Esophagus muscularis mucosa (tissue), 4 donors: ENCODE measurements at places on chromosomes 7 and 10. TPM values are rescaled to one million over a fixed set of nuclear protein-coding genes. Genes with fewer than 3 reads are reported as not detected.
A peak's percentile ranks its signal among the peaks of the same experiment; 100 is the strongest.

DNA sequence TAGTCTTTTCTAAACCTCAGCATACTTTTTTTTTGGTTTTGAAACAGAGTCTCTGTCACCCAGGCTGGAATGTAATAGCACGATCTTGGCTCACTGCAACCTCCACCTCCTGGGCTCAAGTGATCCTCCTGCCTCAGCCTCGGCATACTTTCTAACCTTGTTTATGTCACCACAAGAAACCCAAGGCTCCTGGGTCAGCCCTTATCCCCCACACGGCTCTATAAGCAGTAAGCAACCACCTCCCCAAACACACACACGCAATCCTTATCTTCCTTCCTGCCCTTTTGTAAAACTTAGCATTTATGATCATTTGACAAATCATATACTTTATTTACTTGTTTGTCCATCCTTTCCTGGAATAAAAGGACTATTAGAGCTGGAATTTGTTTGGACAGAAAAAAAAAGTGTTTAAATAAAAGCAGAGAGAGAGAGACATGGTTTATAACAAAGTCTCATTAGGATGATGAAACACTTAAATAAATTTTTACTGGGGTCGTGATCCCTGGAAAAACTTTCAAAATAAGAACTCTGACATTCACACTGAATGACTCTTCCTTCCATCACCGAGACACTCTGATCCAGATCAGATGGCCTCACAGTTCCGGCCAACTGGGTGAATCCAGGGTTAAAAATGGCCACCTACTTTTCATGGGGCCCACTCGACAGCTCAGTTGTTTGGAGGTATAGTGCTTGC, 72.7 kb upstream of the PIK3CG start:
- DNase-seq = no peak
- no peak overlapping the region for H3K4me3 ChIP-seq
- no peaks in the 10 kb centered on the region for H3K36me3 ChIP-seq
- no peaks in the 10 kb centered on the region for H3K27me3 ChIP-seq

DNA sequence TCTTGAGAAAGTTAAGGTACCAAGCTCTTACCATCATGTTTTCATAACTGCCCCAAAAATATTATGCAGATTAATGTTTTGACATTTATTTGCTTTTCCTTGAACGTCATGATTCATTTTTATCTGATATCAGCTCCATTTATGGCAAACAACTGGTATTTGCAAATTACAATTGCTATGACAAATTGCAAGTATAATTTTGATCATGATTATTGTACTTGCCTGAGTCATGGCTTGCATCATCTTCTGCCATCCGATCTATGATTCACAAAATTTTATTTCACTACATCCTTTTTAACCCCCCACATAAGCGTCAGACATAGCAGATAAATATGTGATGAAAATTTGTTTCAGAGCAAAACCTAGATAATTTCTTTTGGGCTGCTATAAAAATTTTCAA, 155.0 kb downstream of the STK31 start:
- H3K4me1 ChIP-seq = no peaks in the 10 kb centered on the region
- no peaks in the 10 kb centered on the region for H3K36me3 ChIP-seq
- no peak overlapping the region for H3K4me3 ChIP-seq
- no peak overlapping the region for H3K27ac ChIP-seq

DNA sequence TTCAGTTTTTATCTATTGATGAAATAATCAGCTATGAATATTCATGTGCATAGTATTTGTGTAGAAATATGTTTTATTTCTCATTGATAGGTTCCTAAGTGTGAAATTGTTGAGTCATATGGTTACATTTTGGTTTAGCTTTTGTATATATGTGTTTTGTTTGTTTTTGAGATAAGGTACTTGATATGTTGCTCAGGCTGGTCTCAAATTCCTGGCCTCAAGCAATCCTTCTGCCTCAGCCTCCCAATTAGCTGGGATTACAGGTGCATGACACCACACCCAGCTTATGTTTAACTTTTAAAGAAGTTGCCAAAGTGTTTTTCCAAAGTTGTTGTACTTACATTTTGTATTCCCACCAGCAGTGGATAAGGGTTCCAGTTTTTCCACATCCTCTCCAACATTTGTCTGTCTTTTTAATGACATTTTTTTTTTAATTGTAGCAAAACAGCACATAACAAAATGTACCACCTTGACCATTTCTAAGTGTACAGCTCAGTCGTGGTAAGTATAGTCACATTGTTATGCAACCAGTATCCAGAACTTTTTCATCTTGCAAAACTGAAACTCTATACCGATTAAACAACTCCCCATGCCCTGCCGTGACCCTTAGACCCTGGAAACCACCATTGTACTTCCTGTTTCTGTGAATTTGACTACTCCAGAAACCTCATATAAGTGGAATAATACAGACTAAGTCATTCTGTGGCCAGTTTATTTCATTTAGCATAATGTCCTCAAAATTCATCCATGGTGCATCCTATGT, 12.6 kb upstream of the UBE2D1 start:
- no peaks in the 10 kb centered on the region for H3K27me3 ChIP-seq
- no peak for DNase-seq
- H3K36me3 ChIP-seq = no peaks in the 10 kb centered on the region
- H3K4me1 ChIP-seq = no peaks in the 10 kb centered on the region
- H3K4me3 ChIP-seq = no peak overlapping the region

GRCh38 chr7:23377134-23377533, 78.0 kb downstream of the MALSU1 start:
- H3K4me3 ChIP-seq = no peak overlapping the region
- no peak for DNase-seq
- no peaks in the 10 kb centered on the region for H3K36me3 ChIP-seq
- no peak overlapping the region for H3K27ac ChIP-seq
- no peaks in the 10 kb centered on the region for H3K27me3 ChIP-seq
- no peaks in the 10 kb centered on the region for H3K4me1 ChIP-seq

DNA sequence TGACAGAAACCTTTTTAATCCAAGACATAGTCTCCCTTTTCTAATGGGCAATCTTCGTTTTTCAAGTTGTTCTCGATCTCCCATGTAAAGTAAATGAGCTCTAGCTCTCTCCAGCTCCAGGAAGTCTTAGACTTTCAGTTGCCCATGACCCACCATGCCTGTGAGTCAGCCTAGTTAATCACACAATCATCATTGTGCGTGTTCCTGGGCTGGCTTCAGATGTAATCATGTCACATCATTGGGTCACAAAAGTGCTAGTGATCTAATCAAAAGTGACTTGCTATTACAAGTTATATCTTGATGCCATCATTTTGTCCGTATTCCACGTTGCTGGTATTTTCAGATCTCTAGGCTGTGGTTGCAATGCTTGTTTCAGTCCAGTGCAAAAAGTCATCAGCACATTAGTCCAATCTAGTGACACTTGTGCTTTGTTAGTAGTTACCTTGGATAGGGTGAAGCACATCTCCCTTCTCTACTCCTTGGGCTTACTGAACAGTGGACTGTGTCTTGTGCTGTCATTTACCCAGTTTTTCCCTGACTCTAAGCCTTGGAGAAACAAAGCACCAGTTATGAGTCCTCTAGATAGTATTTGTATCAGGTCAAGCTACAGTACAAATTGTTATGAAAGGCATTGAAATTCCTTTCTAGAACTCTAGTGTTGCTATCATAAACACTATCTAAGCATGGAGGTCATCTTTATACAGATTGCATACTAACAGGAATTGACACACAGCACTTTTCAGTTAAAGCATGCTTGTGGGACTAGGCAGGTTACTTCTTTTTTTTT, 316.6 kb downstream of the GFRA1 start:
- H3K27me3 ChIP-seq = no peaks in the 10 kb centered on the region
- DNase-seq = no peak
- no peak overlapping the region for H3K4me3 ChIP-seq
- H3K4me1 ChIP-seq = no peaks in the 10 kb centered on the region

DNA sequence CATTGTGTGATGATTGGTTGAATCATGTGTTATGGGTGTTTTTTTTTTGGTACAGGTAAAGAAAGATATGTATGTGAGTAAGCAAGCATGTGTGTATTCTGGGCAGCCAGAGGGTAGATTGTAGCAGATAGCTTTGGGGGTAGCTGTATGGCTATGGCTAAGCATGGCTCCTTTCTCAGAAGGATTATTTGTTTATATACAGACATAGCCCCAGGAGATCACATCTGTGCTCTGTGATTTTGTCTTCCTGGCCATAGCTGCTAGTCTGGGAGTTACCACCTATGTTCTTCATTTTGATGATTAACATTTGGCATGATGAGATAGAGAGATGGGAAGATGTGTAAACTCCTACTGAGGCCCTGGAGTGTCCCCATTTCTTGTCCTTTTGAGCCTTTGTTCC, 23.2 kb upstream of the ICA1 start:
- no peaks in the 10 kb centered on the region for H3K27me3 ChIP-seq
- peaks cover 3% of the 10 kb centered on the region for H3K4me1 ChIP-seq
- H3K27ac ChIP-seq = no peak overlapping the region
- DNase-seq = no peak
- no peak overlapping the region for H3K4me3 ChIP-seq
- H3K36me3 ChIP-seq = no peaks in the 10 kb centered on the region

The GRB10 gene
- 55.2 TPM for total RNA-seq

The LIPK gene
- total RNA-seq = not detected

DNA sequence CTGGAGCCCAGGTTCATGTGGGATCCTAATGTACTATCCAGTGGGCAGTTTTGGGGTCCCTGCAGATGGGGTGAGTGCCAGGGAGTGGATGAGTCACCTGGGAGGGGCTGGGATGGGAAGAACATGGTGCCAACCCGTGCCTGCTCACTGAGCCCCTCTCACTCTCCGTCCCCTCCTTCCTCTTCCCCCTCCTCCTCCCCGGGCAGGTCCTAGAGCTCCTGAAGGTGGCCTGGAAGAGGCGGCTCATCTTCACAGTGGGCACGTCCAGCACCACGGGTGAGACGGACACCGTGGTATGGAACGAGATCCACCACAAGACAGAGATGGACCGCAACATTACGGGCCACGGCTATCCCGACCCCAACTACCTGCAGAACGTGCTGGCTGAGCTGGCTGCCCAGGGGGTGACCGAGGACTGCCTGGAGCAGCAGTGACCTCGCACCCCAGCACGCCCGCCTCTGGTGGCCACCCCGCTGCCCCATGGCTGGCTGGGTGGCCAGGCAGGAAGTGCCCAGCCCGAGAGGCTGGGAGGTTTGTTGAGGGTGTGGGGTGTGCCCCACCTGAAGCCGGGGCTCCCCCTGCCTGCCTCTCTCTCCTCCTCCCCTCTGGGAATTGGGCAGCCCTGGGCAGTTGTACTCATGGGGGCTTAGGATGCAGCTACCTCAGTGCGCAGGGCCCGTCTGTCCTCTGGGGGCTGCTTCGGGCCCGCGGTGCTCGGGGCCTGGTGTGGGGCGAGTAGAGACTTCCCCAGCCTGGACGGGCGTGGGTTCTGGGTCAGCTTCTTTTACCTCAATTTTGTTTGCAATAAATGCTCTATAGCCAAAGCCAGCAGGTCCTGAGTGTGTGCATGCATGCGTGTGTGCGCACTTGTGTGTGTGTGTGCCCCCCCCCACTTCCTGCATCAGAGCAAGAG, 4.9 kb upstream of the UPK3B start:
- peaks cover 9% of the 10 kb centered on the region for H3K4me1 ChIP-seq
- DNase-seq = no peak
- H3K4me3 ChIP-seq = no peak overlapping the region
- H3K27ac ChIP-seq = no peak overlapping the region
- no peaks in the 10 kb centered on the region for H3K27me3 ChIP-seq

GRCh38 chr10:91034494-91035159, 113.7 kb upstream of the ANKRD1 start:
- H3K4me1 ChIP-seq = peaks cover 21% of the 10 kb centered on the region
- no peaks in the 10 kb centered on the region for H3K27me3 ChIP-seq
- H3K36me3 ChIP-seq = no peaks in the 10 kb centered on the region
- DNase-seq = no peak
- H3K27ac ChIP-seq = no peak overlapping the region
- H3K4me3 ChIP-seq = no peak overlapping the region

The GPR26 gene
- total RNA-seq = not detected

DNA sequence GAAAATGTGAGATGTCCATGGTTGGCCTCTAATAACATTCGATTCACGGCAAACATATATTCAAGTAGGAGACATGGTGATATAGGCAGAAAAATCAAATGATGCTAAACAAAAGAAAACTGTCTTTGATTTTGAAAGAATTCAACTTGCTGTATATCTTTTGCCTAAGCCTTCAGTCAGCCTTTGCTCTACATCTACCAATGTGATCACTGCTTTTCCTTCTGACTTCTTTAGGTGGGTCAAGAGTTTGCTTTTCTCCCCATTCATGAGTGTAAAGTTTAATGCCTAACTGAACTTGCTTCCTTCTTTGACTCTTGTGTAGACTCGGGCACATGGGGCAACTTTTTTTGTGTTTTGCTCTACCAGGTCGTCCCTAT, 417 bp upstream of the HIF1AN start:
- H3K4me1 ChIP-seq = peaks cover 43% of the 10 kb centered on the region
- H3K36me3 ChIP-seq = peaks cover 29% of the 10 kb centered on the region
- DNase-seq = no peak
- H3K4me3 ChIP-seq = peak overlapping the region; percentile 78
- H3K27me3 ChIP-seq = no peaks in the 10 kb centered on the region

- no peaks in the 10 kb centered on the region for H3K36me3 ChIP-seq
- H3K27me3 ChIP-seq = no peaks in the 10 kb centered on the region
- DNase-seq = no peak
- peak overlapping the region; percentile 86 for H3K27ac ChIP-seq
- peaks cover 74% of the 10 kb centered on the region for H3K4me1 ChIP-seq
Measured at GRCh38 chr10:122154031-122154544, 117.0 kb upstream of the BTBD16 start.

The TEX36 gene
- total RNA-seq = not detected

DNA sequence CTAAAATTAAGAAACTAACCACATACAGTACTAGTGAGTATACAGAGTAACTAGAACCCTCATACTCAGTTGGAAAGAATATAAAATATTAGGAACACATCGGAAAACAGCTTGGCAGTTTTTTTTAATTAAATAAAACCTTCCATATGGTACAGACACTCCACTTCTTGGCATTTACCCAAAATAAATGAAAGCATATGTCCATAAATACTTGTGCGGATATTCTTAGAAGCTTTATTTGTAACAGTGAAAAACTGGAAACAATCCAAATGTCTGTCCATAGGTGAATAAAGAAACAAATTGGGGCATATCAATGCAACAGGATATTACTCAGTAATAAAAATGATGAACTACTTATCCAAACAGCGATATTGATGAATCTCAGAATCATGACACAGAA, 410.0 kb downstream of the HTR7 start:
- no peak for DNase-seq
- H3K36me3 ChIP-seq = no peaks in the 10 kb centered on the region
- no peaks in the 10 kb centered on the region for H3K27me3 ChIP-seq
- H3K4me1 ChIP-seq = no peaks in the 10 kb centered on the region
- no peak overlapping the region for H3K27ac ChIP-seq
